ENCODE measurements at places on chromosomes 12 and 14.

GRCh38 chr12:14937689-14938088 is 648 bp downstream of the ERP27 start:
- DNase-seq, result no peak

DNA sequence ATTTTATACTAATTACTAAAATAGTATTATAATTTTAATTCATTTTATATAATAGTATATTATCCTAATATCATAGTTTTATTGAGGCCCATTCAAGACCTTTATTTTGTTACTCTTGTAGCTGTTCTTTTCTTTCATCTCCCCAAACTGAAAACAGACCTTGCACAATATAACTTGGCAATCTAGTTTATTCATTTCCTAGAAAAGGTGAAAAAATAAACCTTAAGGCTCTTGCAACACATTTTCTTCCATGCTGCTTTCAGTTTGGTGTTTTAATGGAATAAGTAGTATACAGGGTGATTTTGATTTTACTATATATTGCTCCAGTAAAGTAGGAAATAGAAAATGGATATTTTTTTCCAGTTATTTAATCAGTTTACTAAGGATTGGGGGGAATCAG is 174.0 kb downstream of the SLC2A13 start:
- no peak for DNase-seq

- peak; percentile 93 for DNase-seq
These were observed 6.4 kb upstream of the TC2N start for GRCh38 chr14:91873471-91874415.

- DNase-seq, result peak; percentile 65
These were observed 84.6 kb upstream of the DYNC1H1 start for GRCh38 chr14:101879529-101880336.

DNA sequence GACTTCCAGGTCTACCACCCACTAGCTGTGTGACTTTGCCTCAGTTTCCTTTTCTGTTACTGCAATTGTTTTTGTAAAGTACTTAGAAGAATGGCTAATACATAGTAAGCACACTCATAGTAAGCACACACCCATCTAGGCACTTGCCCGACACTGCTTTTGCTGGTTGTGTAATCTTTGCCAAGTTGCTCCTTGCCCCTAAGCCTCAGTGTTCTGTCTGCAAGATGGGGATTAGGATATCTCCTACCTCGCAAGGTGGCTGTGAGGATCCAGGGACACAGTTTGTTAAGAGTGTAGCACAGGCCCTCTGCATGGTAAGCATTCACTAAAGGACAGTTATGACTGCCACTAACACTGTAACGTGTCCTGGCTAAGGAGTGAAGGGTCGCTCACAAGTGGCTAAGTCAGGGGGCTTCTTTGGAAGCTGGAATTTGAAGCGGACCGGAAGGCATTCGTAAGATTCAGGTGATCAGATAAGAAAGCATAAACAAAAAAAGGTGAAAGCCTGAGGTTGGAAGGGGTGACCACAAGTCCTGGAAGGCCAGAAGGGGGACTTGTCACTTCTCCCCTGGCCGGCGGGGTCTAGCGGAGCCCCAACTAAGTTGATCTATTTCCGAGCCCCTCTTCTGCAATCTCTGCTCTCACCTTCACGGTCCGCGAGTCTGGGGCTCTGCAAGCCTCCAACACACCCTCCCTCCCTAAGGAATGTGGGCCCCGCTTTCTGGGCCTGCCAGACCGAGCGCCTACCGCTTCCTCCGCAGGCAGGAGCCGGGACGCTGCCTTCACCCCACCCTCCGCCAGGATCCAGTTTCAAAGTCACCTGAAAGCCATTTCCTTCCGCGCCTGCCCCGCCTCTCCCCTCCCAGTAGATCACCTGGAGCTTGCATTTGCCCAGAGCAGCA is 1.5 kb upstream of the PLEKHG3 start:
- DNase-seq, result no peak

DNA sequence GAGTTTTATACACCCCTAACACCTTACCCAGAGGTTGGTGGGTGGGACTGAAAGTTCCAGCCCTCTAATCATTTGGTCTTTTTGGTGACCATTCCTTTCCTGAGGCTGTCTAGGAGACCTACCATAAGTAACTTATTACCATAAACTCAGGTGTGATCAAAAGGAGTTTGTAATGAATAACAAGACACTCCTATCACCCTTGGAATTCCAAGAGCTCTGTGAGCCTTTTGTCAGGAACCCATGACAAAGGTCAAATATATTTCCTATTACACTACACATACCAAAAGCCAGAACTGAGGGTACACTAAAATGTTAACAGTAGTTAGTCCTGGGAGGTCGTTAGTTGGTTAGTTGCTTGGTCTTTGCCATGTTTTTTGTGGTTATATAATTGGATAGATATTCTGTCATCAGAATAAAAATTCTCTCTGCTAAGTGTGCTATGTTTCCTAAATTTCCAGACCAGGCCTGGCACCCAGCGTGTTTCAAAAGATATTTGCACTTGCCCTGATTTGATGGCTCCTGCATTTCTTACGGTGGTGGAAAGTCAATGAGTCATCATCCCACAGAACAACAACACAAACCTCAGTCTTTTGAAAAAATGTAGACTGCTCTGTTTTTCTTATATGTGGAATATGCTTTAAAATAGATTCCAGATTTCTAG is 27.0 kb upstream of the AKAP5 start:
- DNase-seq, result peak; percentile 25

DNA sequence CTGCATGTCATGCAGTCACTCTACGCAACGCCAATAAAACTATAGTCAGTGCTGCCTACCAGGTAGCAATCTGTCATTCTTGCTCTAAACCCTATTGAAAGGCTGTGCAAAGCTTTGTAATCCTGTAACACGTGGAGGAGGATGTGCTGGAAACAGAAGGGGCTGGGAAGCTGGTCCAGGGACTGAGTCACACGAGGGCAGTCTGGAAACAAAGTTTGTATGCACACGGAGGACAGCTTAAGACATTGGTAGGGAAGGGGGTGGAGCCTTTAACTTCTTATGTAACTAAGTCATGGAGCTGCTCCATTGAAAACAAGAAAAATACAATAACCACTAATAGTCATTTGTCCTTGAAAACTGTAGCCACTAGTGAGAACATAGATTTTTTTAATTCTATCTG is 128.0 kb downstream of the BCAT1 start:
- DNase-seq, result no peak

DNA sequence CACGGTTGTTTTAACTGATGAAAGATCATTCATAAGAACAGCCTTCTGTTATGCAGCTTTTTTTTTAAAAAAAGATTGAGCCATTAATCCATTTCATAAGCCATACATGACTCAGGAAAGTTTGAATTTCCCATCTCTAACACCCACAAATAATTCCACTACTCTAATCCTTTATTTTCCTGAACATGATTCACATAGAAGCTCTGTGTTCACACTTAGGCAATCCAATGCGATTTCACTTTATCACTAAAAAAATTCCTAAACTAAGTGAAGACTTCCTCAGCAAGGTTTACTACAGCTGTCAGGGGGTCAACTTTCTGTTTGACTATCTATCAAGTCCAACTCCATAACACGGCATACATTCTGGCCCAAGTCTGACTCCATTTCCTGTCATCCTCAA is 25.9 kb downstream of the PKP2 start:
- DNase-seq, result no peak

DNA sequence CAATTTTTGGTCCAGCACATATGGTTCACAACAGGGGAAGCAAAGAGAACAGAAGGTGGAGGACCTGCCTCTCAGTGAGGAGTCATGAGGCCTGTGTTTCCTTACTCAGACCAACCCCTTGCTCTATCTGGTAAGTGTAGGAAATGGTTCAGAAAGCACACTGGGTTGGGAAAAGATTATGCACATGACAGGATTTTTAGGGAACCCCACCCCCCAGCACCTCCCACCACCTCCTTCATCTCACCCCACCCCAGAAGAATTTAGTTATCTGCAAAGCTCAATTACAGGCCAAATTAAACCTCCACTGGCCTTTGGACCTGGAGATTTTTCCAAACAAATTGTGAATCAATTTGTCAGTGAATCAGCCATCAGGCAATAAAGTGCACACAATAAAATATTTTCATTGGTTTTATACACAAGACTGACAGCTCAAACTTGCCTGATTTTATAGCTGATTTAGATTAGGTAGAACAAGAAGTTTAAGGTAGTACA is 132.8 kb downstream of the DACT1 start:
- no peak for DNase-seq

DNA sequence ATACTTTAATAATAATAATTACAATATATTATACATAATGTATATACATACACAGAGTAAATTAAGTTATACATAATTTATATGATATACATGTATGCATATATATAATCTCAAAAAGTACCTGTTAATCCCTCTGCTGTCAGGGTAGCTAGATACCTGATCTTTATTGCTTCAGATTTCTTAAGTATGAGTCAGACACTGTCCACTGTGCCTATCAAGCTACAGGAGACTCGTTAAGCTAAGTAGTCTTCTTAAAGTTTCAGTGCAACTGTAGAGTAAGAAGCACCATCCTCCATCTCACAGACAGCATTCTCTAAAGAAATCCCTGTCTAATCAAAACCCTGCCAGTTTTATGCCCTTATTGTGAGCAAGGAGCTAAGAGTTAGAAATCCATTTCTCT is 428.7 kb downstream of the RERGL start:
- DNase-seq, result no peak

- DNase-seq, result no peak
These were observed 334.9 kb upstream of the PRICKLE1 start for GRCh38 chr12:42924482-42924881.

Data from activated CD4-positive, alpha-beta T cell treated with anti-CD3 and anti-CD28 coated beads, Interleukin-2, amount 50 U/mL, for 16 hours (primary cell).